Mammary epithelial cell (primary cell): ENCODE measurements at places on chromosomes 3 and 15. TPM values are rescaled to one million over a fixed set of nuclear protein-coding genes. Genes with fewer than 3 reads are reported as not detected.

Gene CD200R1
- total RNA-seq, result not detected in 2 replicates

Gene CHRM5
- total RNA-seq, result not detected in 2 replicates

Gene MYLK
- total RNA-seq, result 1,758 TPM

Gene LRRC15
- under 0.01 TPM for total RNA-seq

Gene SKOR1
- under 0.01 TPM for total RNA-seq

Gene GOLGA6L7
- not detected for total RNA-seq

Gene EFCAB12
- total RNA-seq, result 0.27 and 0.99 TPM in 2 replicates

Gene ARMC8
- total RNA-seq, result 67.5 TPM

Gene SSUH2
- total RNA-seq, result 0.28 TPM in 1 of 2 replicates, not detected in the other

Gene CADM2
- not detected for total RNA-seq

Gene MEGF11
- not detected for total RNA-seq

Gene SPG21
- total RNA-seq, result 59.1 and 79.6 TPM in 2 replicates

Gene PPIB
- 360 TPM for total RNA-seq

Gene PSMD6
- 66.7 and 85.9 TPM in 2 replicates for total RNA-seq

Gene LTF
- total RNA-seq, result 16.7 TPM

Gene TNNC1
- 0.33 TPM for total RNA-seq

Gene ROPN1B
- not detected for total RNA-seq

Gene ARL6IP5
- 43.9 and 74.7 TPM in 2 replicates for total RNA-seq
